ENCODE measurements at places on chromosomes 7 and 10.

DNA sequence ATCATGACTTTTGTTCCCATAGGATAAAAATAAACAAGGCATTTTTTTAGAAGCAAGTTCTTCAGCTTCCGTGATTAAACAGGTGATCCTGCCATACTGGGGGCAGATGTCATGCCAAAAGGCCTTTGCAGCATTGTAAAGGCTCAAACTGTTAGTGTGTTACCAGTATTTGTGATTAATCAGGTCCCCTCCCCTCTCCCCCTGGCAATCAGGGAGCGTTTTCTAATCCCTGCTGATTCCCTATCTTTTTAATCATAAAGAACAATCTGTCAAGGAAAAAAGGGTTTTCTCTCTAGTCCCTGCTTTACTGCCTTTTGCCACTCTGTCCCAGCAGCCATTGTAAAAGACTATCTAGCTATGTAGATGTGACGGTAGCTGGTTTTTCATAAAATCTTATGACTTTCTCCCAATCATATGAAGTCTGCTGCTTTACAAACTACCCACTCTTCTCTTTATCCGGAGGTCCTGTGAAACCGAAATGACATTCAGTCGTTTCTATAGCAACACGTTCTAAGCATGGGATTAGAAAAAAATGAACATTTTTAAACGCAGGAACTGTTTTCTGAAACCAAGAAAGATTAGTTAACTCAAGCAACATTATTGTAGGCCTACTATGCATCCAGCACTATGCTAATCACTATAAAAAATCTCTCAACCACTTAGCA is 210.9 kb downstream of the RNLS start:
- DNase-seq, result no peak

- no peak for DNase-seq
These were observed 90.3 kb upstream of the CTTNBP2 start for GRCh38 chr7:117963264-117964197.

- no peak for DNase-seq
These were observed 39.5 kb downstream of the CPED1 start for GRCh38 chr7:121027761-121028669.

- DNase-seq, result no peak
These were observed 53.8 kb downstream of the TASOR2 start for GRCh38 chr10:5738427-5738826.

DNA sequence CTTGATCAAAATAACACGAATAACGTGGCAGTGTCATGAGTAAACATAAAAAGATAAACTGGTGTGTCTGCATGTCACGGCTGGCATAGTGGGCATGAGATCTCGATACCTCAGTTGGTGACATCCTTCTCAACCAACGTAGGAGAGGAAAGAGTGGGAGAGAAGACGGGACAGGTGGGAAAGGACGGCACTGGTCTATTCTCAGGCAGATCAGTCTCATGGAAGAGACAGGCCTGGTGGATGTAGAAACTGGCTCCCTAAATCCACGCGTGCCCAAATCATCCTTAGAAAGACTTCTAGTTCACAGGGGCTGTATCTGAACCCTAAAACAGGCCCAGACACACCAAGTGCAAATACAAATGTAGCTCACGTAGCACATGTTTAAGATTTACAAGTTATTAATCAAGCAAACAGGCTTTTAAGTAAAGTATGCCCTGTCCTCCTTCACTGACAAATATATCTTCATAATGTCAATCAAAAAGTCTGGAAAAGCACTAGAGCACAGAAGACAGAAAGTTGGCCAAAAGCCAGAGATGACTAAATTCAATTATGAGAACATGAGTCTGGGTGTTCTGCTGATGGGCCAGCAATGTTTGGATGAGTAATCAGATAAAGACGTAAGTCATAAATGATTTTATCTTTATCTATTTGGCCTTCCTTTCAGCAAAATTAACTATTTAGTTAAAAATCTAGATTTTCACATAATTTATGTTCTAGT is 56.3 kb downstream of the SFMBT2 start:
- DNase-seq, result no peak

- DNase-seq, result no peak
These were observed 75.1 kb upstream of the PTPRZ1 start for GRCh38 chr7:121797657-121798452.

DNA sequence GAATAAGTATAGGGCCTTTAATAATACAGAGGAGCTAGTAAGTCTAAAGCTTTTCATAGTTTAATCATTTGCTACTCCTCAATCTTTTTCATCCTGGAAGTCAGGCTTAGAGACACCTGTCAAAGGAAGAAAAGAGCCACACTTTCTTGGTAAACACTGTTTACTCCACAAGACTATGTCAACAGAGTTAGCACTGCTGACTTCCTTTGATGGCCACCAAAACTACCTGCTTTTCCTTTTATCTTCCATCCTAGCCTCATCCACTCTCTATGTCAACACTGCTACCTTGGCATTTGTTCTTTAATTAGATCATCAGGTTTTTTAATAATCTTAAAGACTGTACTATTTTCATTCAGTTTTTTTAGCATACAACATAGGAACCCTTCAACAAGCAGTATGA is 106.2 kb downstream of the ELAPOR2 start:
- DNase-seq, result no peak

GRCh38 chr10:1255118-1255517 is 198.9 kb downstream of the WDR37 start:
- no peak for DNase-seq

- no peak for DNase-seq
These were observed 198.6 kb downstream of the TRIL start for GRCh38 chr7:28759475-28759971.

Measured in NCI-H2171 (cell line).